ENCODE measurements at places on chromosomes 12 and 14.

GRCh38 chr14:50961605-50962221 is 17.4 kb upstream of the PYGL start:
- DNase-seq, result no peak

- no peak for DNase-seq
Measured at GRCh38 chr12:19665121-19665900, 226.0 kb downstream of the AEBP2 start.

GRCh38 chr14:104700225-104700651 is 10.8 kb downstream of the INF2 start:
- DNase-seq, result no peak

DNA sequence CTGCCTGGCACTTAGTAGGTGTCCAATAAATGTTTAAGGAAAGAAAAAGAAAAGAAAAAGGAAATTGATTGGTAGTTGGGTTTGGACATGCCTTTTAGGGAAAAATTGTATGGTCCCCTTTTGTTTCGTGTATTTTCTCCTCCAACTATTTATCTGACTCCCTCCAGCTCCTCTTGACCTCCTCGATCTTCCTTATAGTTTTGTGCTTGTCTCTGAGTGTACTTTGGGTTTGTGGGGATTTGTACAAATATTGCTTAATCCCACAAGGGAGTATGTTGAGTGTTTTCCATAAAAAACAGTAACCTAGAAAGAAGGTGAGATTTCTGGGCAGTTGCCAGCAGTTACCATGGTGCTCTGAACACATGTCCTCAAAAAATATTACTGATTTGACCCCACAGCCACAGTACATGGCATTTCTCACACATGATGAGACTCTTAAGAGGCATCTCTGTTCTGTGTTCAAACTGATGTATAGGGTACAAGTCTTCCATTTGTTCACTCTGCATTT is 15.7 kb downstream of the PLEKHG7 start:
- DNase-seq, result no peak

DNA sequence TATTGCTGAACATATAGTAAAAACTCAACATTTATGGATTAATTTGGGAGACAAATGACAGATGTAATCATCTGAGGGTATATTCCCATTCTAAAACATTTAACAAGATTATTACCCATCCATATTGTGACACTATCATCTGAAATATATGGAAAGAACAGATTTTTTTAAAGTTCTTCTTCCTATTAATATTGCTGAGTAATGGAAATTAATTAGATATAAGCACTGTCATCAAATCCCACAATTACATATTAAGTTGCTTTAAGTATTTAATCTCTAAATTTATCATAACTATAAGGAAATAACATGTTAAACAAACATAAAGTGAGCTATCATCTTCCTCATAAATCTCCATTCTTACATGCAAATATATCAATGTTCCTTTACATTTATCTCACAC is 22.0 kb downstream of the EML5 start:
- DNase-seq, result no peak

GRCh38 chr12:124549629-124550028 is 17.8 kb downstream of the NCOR2 start:
- no peak for DNase-seq

DNA sequence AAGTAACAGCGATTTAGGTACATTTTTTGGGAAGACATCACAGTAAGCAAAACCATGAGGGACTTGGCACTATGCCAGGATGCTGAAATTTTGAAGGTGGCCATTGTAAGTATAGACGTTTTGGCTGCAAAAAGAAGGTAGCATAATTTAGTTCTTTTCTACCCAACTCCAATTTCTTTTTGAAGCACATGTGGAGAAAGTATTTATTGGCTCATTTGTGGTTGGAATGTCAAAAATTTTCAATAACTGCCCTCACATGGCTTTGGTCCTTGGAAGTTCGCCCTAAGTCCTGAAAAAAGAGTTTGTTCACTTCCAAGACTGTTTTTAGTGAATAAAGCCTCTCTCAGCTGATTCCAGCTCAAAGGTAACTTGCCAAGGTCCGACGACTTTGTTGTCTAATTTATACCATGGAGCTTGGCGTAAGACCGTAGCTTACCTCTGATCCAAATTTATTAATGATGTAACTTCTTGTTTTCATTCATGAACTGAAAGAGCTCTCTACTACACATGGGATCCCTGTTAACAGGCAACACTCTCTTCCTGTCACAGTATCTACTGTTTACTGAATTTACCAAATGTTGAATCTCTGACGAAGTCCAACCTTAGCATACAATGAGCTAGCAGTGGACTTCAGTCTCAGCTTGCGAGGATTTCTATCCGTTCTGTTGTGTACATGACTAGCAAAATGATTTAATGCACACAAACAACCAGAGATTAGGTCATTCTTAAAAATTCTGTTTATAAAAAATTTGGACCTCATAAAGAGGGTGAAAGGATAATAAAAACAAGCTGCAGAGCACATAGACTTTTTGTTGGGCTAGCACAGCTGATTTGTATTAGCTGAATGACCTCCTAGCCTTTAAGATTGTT is 49.0 kb downstream of the MSRB3 start:
- no peak for DNase-seq

DNA sequence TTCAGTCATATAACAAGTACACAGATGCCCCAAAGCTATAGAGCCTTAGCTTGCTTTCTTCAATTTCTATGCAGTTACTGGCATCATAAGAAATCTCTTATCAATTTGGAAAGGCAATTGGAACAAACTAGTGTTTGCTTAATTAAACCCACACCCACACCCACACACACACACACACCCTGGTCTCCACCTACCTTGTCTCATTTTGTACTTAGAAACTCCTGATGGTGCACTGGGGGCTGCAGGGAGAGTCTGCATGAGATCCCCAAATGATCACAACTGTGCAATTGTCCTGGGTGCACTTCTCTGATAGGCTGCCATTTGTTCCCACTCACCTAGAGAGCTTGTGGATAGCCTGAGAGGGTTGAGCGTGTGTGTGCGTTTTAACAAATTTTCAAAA is 40.5 kb upstream of the PTCSC3 start:
- no peak for DNase-seq

DNA sequence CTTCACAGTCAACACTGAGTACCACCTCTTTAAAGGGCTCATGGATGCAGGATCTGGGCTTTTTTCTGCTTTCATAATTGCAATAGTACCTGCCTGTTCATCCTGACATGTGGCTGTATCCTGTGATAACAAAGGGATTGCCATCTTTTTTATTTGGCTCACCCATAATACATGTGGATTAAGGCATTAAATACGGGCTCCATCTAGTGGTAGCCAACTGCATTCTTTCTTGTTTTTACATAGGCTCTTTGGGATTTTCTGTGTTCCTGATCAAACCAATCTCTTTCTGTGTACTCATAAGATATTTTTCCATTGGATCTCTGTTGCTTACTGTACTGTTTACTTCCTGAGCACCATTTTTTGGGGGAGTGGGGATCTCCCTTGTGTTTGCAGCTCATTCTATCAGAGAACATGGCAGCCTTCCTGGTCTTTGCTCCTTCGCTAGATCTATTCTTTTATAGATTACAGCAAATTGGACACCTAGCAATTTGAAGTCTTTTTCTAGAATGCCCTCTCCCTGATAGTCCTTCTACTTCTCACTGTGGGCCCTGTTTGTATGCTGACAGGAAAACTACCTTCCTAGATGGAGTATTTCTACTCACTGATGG is 723.4 kb upstream of the MDGA2 start:
- DNase-seq, result no peak

DNA sequence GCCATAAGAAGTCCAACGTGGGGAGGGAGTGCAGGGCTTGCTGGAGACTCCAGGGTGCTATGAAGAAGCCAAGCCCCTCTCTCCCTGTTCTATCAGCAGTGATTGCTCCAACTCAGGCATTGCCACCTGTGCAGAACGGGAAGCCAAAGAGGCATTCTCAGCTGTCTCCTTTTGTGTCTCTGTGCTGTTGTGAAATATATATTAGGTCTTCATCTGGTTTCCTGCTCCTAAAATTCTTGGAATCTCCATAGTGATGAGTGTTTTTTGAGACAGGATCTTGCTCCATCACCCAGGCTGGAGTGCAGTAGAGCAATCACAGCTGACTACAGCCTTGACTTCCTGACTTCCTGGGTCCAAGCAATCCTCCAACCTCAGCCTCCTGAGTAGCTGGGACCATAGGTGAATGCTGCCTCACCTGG is 51.2 kb upstream of the AEBP2 start:
- no peak for DNase-seq

DNA sequence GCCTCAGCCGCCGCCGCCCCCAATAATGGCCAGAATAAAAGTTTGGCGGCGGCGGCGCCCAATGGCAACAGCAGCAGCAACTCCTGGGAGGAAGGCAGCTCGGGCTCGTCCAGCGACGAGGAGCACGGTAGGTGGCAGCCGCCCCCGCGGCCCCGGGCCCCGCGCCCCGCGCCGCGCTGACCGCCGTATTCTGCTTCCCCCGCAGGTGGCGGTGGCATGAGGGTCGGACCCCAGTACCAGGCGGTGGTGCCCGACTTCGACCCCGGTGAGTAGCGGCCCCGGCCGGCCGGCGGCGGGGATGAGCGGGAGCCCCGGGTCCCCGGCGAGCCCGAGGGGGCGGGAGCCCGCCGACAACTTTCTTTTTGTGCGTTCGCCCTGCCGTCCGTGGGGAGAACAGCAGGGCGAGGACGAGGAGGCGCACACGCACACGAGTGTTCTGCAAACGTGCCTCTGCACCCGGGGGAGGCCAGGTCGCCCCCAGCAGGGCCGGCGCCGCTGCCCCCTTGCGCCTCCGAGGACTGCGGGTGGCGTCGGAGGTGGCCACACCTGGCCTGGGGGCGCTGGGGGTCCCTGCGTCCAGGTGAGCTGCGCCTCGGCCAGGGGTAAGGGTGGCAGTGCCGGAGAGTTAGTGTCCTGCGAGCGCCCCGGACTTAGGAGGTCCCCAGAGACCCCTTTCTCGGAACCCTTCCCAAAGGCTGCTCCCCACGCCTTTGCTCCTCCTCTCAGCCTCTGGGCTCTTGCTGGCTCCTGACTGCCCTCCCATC is 794 bp downstream of the RCOR1 start:
- DNase-seq, result no peak

DNA sequence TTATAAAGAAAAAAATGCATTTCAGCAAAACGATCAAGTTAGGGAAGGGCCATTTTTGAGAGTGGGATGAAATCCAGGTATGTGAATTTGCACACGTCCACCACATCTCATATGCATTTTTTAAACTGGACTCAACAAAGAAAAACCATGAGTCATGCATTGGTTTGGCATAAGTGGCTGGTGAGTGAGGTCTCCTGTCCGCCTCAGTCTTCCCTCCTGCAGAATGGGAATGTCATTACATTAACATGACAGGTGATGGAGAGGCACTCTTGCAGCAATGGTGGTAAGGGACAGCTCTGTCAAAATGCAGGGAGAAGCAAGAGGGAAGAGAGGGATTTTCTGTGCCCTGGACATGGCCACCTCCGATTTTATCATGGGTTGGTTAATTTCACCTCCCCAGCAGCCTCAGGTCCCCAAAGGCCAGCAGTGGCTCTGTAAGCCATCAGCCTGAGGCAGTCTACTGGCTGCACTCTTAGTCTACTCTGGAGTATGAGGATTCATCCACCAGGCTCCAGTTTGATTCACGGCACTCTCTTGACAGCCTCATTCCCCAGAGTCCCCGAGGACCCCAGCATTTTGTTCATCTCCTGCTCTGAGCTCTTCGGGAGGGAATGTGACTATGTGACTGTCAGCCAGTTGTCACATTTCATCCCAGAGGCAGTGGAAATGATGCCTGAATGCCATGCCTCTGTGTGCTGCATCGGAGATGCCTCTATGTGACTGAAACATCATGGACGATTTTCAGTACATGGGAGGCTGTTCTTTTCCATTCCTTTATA is 17.1 kb upstream of the PWP1 start:
- DNase-seq, result no peak

DNA sequence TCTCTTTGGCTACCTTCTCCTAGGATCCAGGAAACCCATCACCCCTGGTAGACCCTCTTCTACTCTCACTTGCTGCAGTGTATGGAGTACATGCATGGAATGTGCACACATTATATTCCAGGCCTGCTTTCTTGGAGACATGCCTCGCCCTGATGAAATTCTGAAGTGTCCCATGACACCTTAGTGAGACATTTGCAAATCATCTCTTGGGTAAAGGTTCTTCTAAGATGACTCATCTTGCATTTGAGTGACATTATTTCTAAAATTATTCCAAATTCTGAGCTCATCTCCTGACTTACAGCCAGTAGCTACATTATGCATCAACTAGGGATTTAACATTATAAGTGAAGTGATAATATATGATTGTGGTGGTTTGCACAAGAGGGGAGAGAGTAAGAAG is 49.8 kb downstream of the SDR9C7 start:
- no peak for DNase-seq

DNA sequence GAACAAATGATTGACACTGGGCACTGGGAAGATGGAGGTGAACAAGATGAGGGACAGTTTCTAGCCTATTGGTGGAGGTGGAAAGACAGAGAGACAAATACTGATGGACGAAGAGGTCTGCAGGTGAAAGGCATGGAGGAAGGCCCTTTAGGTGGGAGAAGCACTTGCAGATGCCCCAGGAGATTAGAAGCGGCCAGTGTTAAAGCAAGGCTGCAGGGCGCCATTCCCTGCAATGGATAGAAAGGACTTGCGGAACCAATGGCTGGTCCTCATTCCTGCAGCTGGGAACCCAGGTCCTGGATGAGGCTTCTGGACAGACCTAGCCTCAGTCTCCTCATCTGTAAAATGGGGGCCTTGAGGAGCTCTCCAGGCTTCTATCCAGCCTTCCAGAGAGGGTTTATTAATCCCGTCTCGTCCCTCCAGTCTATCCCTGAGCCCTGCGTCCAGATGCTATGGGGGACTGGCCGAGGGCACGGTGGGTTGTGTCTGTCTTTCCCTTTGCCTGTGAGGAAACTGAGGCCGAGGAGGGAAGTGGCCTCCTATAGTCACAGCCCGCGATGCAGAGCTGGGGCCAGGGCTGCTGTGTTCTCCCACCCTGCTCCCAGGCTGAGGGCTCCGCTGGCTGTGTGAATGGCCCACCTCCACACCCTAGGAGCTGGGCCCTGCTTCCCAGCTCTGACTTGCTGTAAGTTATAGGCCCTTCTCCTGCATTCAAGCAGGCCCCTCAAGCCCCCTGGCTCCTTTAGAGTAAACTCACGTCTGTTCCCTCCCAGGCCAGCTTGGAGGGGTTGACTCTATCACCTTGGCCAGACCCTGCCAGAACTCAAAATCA is 33.0 kb downstream of the CYP46A1 start:
- no peak for DNase-seq

GRCh38 chr14:58637040-58637390 is 747 bp upstream of the DACT1 start:
- no peak for DNase-seq

DNA sequence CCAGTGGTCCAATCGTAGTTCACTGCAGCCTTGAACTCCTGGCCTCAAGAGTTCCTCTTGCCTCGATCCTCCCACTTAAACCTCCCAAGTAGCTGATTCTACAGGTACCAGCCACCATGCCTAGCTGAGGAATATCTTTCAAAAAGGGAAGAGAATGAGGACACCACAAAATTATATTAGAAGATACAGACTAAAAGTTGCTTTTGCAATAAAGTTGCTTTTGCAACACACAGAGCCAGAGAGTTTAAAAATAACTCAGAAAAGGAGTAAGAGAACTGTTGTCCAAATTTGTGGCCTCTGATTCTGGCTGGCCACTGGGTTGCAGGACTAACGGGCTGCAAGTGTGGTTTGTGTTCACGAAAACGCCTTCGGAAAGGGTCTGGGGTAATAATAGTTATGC is 19.8 kb downstream of the TMEM253 start:
- DNase-seq, result no peak

GRCh38 chr14:57898837-57899572 is 33.1 kb upstream of the SLC35F4 start:
- DNase-seq, result no peak

- DNase-seq, result no peak
Measured at GRCh38 chr14:34450542-34450915, 11.5 kb downstream of the SPTSSA start.

- DNase-seq, result no peak
Measured at GRCh38 chr12:65918021-65918420, 93.7 kb downstream of the HMGA2 start.

- DNase-seq, result no peak
Measured at GRCh38 chr12:96210376-96211055, 16.3 kb downstream of the ELK3 start.

All from esophagus squamous epithelium (tissue), 5 donors.